Activated CD4-positive, alpha-beta T cell treated with anti-CD3 and anti-CD28 coated beads for 4 hours (primary cell): ENCODE measurements at places on chromosomes 7 and 10.

DNA sequence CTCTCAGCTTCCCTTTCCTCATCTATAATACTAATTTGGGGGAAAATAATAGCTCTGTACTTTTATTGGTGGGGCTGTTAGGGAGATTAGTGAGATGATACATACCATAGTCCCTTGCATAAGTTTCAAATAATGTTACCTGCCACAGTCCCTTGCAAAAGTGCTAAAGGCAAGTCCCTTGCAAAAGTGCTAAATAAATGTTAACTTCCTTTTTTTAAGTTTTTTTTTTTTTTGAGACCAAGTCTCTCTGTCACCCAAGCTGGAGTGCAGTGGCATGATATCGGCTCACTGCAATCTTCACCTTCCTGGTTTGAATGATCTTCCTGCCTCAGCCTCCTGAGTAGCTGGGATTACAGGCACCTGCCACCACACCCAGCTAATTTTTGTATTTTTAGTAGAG, 43.4 kb upstream of the SRGN start:
- no peak for DNase-seq

GRCh38 chr7:142459551-142459963, 201.7 kb upstream of the PRSS58 start:
- no peak for DNase-seq

GRCh38 chr10:11469575-11470391, 141.7 kb downstream of the USP6NL start:
- no peak for DNase-seq

DNA sequence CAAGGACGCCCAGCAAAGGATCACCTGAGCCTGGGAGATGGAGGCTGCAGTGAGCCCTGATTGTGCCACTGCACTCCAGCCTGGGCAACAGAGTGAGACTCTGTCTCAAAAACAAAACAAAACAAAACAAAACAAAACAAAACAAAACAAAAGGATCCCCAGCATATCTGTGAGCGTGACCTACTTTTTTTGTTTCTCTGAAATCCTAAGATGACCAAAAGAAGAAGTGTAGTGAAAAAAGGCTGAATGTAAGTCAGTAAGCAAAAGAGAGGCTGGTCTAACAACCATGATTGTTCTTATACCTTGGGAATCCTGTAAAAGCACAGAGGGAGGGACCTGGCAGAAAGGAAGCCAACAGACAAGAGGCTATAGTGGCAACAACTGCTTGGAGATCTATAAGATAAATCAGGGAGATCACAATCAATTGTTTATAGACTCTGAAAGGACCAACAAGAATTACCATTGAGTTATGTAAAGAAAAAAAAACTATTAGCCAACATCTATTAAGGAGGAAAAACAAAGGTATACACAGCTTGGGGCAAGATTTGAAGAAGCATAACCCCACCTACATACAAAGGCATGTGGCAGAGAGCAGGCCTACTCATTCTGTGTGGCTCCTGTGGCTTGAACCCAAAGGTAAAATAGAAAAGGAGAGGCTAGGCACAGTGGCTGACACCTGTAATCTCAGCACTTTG, 255.2 kb upstream of the KLF14 start:
- DNase-seq = no peak

DNA sequence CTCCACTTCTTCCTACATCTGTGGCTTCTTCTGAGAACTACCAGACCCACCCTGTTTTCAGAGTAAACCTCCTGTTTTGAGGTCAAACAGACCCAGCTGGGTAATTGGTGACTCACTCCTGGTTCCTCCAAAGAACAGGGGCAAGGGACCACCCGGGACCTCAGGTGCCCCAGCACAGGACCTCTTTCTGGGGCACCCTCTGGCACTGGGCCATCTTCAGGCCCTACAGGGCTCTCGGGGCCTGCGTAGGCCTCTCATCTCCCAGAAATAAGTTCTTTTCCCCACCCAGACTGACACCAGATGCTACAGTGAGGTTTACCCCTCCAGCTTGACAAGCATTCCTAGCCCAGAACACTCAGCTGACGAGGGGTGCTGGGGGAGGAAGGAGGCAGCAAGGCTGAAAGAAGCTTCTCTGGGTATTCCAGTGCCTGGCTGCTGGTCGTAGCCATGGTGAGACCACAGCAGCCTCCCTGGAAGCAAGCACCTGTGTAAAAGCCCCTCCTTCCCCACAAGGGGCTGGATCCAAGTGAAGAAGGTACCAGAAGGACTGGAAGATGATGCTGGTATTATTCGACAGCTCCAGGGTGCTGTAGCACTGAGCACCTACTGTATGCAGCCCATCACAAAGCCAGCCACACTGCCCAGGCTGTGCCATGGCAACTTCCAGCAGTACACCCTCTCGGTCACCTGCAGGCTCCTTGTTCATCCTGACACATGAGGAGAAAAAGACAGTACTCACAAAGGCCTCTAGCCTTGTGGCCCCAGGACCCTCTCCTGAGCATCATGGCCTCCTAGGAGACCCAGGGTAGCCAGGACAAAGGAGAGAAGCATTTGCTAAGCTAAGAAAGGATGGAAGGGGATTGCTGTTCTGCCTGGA, 47.4 kb downstream of the ALOX5 start:
- peak; percentile 45 for DNase-seq

- DNase-seq = no peak
Measured at GRCh38 chr7:119959811-119960210, 313.2 kb upstream of the KCND2 start.

DNA sequence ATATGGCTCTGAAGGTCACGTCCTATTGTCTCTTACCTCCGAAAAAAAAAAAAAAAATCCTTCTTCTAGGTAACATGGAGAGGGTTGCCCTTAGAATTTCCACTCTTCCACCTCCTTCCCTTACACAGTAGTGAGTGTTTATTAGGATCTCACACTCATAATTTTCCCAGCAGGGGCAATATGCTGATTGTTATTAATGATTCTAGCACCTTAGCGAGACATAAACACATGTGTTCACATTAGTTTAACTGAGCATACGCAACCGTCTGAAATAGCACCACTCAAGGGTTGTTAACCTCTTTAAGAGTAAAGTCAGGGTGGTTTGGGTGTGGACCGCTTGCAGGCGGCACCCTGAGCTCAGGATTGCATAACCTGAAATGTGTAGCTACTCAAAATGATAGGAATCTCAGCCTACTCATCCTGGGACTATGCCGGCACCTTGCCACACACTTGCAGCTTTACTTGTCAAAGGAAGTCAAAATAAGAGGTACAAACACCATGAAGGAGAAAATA, 52.2 kb downstream of the CPEB3 start:
- no peak for DNase-seq

DNA sequence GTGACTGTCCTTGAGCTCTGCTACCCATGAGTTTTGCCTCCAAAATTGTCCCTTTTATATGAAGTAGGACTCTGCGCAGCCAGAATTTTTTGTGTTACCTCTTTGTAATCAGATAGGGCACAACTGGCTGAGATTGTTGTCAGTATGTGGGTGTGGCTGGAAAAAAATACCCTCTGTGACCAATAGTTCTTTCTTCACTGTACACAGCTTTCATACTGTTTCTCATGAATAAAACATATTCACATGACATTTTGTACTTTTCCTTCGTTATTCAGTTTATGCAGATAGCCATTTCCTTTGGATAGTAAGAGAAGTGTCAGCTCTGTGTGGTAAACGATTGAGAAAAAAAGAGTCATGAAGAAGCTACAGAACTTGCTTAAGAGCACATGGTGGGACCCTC, 49.6 kb upstream of the WNT8B start:
- no peak for DNase-seq

DNA sequence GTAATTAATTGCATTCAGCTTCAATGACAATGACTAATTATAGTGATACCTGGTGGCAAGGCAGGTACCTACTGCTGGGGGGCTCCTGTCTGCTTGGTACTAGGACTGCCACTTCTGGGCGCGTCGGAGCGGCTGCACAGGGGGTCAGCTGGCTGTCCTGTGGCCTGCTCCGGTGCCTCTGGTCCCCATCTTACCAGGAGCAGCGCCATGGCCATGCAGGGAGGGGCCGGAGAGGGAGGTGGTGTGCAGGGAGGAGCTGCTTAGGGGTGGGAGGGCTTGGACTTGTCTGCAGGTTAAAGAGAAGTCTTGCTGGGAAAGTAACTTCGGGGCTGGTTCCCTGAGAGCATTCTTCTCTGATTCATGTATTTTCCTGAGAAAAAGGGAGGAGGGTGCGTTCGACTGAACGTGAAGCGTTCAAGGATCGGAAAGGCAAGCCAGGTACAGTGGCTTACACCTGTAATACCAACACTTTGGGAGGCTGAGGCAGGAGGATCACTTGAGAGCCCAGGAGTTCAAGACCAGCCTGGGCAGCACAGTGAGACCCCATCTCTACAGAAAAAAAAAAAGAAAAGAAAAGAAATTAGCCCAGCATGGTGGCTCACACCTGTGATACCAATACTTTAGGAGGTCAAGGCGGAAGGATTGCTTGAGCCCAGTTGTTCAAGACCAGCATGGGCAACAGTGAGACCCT, 15.4 kb downstream of the CUX1 start:
- no peak for DNase-seq

DNA sequence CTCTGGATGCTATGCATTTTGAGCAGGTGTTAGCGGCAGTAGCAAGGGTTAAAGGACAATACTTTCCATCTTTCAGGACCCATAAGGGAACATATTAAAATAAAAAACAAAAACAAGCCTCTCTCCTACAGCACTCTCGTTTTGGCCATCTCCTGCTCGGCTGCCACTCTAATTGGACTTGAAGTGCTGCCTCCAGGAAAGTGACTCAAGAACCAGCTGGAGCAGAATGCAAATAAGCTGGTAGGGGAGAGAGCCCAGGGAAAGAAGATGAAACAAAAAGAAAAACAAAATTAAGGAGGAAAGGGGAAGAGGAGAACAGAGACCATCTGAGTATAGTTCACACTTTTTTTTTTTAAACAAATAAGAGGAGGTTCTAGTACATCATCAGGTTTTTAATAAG, 65.6 kb downstream of the HBP1 start:
- no peak for DNase-seq

DNA sequence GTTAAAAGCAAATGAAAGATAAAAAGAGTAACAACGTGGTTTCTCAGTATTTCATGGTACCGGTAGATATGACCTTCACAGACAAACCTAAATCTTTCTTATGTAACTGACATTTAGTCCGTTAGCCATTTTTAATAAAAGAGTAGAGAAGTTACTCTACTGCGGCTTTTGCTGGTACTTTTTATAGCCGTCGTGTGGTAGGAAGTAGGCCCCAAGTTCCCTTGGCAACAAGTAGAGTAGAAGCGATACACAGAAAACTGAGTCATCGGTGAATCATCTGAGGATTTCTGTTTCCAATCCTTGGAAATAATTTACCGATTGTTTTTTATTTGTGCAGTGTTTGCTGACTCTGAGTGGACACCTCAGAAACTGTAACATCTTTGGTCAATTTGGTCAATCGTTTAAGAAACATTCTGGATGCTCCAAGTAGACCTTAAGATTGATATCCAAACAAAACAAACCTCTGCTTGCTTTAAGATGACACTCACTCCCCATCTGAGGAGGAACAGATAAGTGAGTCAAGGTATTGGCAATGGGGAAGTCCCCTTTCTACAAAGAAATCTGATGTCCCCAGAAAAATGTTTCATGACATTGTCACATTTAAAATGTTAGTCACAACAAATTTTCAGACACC, 63.9 kb upstream of the AHR start:
- DNase-seq = peak; percentile 66

GRCh38 chr10:84596585-84596984, 268.2 kb downstream of the CCSER2 start:
- DNase-seq = no peak
